ENCODE measurements at places on chromosomes 4 and X. TPM values are rescaled to one million over a fixed set of nuclear protein-coding genes. Genes with fewer than 3 reads are reported as not detected.

- DNase-seq, result no peak
Observed at GRCh38 chr4:4666187-4666586, 124.3 kb upstream of the STX18 start.

DNA sequence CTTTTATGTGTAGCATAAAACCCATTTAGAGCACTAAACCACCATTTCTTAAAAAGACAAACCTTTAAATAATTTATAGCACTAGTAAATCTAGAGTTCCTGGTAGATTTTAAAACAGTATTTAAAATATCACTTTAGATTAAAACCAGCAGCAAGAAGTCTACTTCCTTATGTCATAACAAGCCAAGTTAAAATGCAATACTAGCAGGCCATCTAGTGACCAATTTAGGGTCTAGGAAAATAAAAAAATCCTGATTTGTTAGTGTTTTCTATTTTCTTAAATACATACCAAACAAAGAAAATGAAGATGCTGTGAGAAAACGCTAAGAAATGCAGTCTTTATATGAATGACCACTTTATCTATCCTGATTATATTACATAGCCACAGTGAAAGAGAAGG is 53.9 kb downstream of the PAPSS1 start:
- no peak for DNase-seq

- no peak for DNase-seq
Observed at GRCh38 chrX:122047261-122047660, 999.9 kb downstream of the GLUD2 start.

- DNase-seq, result no peak
Observed at GRCh38 chrX:16488959-16489358, 161.0 kb upstream of the S100G start.

GRCh38 chr4:86483773-86484172 is 110.3 kb upstream of the PTPN13 start:
- DNase-seq, result no peak

- DNase-seq, result no peak
Observed at GRCh38 chr4:128590034-128590740, 219.3 kb upstream of the JADE1 start.

GRCh38 chrX:66872771-66873170 is 233.9 kb upstream of the EDA2R start:
- no peak for DNase-seq

DNA sequence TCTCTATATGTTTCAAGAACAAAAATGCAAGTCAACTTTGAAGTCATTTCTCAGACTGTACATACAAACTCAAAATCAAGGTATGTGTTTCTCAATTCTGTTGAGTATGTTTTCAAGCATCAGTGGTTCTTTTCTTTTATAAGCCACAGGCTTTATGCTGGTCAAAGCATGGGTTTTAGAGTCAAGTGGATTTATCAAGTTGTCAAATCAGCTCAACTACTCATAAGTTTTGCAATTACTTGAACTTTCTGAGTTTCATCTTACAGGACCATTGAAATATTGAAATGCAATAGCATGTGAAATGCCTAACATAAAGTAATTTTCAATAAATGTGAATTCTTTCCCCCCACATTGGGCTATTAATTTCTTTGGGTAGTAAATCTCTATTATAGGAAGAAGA is 239.9 kb upstream of the DKK2 start:
- DNase-seq, result no peak

DNA sequence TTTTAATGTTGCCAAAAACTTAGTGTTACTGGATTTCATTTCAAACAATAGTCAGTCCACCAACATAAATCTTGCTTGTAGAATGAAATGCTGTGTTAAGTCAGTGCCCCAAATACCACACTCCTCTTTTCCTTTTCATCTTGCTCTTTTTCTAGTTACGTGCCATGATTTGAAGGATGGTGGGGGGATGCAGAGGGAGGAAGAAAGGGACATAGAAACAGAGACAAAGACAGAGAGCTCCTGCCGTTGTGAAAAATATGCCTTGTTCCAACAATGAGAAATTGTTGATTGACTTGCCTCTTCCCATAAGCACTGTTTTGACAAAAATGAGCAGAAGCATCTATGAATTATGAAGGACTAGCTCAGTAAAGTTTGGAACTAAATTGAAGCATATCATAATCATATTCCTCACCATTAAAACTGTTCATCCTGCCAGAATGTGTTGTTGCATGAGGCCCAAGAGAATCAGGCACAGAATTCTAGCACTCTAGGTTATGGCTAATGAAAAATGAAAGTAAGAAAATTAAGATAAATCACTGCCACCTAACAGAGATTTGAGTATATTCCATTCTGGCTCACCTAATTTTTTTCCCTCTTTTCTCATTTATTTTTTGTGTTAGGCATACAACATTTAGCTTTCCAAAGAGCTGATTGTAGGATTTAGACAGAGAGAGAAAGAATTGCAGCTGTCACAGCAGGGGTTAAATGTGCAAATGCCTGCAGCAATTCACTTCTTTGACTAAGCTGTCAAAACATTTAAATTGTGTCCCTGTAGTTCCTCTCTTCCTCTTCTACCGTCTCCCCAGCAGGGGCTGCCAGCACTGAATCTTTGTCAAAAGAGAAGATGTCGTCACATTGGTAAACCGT is 111.6 kb upstream of the PTPN13 start:
- no peak for DNase-seq

GRCh38 chrX:57906790-57907189 is 3.5 kb downstream of the ZXDA start:
- no peak for DNase-seq

DNA sequence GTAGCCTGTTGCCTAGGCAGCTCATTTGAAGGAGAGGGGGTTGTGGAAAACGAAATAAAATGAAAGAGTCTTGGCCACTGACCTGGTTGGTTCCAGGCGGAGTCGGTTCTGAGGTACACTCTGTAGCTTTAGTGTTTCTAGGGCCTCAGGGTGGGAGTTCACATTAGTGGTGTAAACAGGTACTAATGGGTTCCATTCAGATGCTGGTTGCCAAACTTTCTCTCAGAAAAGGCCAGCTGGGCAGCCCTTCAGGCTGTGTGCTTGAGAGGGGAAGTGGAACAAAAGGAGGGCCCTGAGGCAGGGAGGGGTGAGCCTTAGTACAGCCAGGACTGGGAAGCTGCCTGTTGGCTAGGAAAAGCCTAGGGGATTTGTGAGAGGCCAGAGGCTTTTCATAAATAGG is 24.8 kb downstream of the NHSL2 start:
- peak; percentile 48 for DNase-seq

- DNase-seq, result no peak
Observed at GRCh38 chr4:64250061-64250460, 159.2 kb downstream of the TECRL start.

GRCh38 chr4:3293401-3294391 is 875 bp downstream of the RGS12 start:
- peak; percentile 58 for DNase-seq

DNA sequence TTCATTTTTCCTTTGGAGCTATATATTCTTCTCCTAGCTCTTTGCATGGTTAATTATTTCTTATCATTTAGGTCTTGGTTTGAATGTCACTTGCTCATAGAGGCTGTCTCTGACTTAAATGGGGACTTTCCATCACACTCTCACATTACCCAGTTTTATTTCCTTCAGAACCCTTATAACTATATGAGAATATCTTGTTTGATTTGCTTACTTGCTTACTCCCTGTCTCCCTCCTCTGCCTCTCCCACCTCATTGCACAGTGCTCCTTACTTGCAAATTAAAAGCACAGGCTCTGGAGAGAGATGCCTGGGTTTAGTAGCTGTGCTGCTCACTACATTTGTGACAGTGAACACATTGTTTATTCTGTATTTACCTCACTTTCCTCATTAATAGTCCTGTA is 174.6 kb downstream of the SOWAHB start:
- DNase-seq, result no peak

- DNase-seq, result no peak
Observed at GRCh38 chrX:137172317-137172948, 138.6 kb upstream of the GPR101 start.

DNA sequence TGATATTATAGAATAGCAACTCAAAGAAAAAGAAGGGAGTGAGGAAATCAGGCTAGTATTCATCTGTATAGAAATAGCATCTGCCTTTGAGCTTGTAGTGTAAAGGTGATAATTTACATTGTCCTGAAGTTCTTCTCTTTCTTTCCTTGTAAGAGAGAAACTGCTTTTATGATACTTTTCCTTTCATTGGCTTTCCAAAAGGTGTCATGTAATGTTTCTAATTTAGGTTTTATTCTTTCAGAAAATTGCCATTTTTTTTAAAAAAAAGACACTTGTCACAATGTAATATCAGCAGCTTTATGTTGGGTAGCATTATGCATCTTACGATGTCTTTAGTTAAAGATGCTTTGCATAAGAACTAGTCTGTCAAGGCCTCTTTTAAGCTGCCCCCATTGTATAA is 1153.8 kb upstream of the PCDH7 start:
- DNase-seq, result no peak

DNA sequence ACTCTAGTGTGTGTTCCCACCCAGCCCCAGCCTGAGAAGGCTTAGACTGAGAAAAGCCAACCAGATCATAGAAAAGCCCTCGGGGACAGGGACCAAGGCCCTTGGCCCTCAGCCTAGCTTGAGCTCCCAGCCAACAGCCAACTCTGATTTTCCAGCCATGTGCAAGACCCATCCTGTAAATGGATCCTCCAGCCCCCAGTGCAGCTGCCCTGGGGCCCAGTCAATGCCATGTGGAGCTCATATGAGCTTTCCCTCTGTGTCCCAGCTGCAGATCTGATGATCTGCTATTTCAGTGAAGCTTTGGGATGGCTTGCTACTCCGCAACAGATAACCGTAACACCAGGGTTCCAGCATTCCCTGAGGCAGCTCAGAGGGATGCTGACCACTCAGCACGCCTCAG is 40.5 kb upstream of the CDKN2AIP start:
- DNase-seq, result no peak

DNA sequence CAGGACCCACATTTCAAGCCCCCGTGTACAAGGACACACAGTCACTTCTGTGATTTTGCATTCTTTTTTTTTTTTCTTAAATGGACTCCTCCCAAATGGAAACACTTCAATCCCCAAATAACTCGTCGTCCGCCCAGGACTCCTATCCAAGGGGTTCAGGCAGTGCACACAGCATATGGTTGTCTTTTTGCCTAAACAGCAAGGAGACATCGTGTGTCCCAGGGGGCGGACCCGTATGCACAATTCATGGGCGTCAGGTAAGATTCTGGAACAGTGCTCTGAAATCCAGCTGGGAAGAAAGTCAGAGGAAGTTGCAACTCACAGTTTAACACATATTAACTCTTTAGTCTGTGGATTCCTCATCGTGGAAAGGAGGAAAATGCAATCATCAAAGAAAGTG is 231.3 kb downstream of the SHOX start:
- no peak for DNase-seq

DNA sequence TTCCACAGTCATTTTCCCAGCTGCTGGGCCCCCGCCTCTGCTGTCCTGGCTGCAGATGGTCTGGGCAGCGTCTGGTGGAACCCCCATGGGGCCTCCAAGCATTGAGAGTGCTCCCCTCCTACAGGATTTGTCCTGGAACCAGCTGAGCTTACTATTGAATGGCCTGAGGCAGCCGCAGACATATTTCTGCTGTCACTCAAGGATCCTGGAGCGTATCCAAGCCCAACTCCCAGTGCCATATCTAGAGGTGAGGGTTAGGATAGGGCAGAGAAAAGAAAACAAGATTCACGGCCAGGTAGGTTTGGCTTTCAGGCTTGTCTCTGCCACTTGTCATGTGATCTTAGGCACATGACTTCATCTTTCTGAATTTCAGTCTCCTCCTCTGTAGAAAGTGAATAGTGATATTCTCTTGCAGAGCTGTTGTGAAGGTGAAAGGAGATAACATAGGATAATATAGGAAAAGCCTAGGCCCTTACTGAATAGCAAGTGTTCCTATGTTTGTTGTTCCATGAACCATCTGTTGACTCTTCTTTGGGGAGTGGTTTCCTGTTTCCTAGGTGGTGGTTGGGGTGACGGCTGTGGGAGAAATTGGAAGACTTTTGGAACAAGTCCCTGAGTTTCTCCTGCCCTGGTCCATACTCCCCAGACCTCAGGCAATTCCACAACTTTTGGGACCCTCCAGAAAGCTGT is 52.3 kb downstream of the SEPSECS start:
- peak; percentile 65 for DNase-seq

GRCh38 chr4:24262084-24262483 is 322.3 kb downstream of the DHX15 start:
- DNase-seq, result no peak

DNA sequence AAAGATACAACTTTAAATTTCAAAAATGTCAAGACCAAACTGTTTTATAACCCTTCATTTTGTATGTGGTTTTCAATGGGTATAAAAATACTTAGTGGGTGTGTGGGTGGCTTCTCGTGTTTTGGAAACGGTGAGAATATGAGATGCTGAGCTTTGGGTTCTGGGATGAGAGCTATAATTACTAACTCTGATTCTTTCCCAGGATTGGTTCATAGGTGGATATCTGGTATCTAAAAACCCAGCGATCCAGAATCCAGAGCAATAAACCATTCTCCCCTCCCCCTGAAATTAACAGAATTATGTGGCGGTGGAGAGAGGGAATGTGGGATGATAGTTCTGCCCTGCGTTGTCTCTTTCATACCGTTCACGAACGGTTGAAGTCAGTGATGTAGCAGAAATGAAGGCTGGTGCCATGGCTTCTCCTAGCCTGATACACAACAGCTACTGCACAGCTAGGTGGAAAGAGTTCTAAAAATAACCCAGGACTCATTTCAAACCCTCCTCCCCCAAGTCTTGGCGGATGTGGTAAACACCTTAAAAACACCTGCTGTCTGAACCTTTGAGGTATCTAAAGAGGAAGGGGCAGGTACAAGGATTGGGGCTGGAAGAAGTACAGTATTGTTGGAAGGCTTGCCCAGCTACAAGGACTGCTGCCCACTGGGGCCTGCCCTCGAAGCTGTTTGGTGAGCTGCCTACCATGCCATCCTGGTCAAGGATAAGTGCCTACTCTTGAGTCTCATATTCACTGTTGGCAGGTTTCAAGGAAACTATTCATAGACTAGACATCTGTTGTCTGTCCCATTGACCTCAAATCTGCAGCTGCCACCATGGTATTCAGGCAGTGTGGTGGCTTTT is 44.5 kb downstream of the SEPTIN11 start:
- DNase-seq, result no peak

- DNase-seq, result no peak
Observed at GRCh38 chrX:137101273-137101990, 67.6 kb upstream of the GPR101 start.

Gene ANXA10
- not detected for total RNA-seq

Gene PPARGC1A
- 82.8 TPM for total RNA-seq

Gene VSIG4
- total RNA-seq, result 56.6 TPM

Gene TMA16
- 10.7 TPM for total RNA-seq

Gene DMD
- total RNA-seq, result 135 TPM

Gene P2RY4
- total RNA-seq, result not detected

Gene ZXDA
- 3.6 TPM for total RNA-seq

Gene IL2RG
- 0.89 TPM for total RNA-seq

Gene IL9R
- total RNA-seq, result not detected

Gene CT45A10
- total RNA-seq, result not detected

All from Right ventricle myocardium superior (tissue), 1 donor.